ENCODE measurements at places on chromosomes 12 and 14.
A peak's percentile ranks its signal among the peaks of the same experiment; 100 is the strongest.

- no peak for DNase-seq
These were observed 23.8 kb upstream of the LRTM2 start for GRCh38 chr12:1796515-1797010.

- DNase-seq = no peak
These were observed 200.3 kb downstream of the KTN1 start for GRCh38 chr14:55780156-55780946.

DNA sequence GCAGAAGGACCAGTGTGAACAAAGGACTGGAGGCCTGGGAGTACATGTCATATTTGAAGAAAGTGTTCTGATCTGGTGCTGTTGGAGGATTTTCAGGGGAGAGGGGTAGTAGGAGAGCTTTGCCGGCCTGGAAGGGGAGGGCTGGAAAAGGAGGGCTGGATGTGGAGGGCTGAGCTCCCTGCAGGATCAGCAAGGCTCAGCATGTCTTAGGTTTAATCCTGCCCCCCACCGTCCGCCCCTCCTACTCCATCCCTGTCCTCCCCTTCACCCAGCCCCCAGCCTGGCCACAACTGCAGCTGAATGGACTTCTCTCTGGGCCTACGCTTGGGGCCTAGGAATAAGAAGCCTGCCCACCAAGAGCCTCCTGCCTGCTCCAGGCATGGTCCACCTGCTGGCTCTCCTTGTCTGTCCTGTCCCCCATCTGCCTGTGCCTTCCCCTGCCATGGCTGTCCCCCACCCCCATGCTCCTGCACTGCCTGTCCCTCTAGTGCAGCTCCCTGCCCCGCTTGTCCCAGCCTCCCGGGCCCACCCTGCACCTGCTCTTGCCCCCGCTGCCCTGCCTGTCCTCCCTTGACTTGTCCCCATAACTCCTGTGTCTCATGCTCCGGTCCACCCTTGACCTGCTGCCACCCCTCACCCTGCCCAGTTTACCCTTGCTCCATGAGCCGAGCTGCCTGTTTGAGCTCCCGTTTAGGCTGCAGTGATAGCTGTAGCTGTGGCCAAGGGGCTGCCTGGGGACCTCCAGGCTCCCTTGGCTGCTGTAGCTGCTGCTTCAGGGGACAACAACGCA lies 9.8 kb upstream of the RARG start:
- no peak for DNase-seq

- peak; percentile 93 for DNase-seq
These were observed 169.5 kb upstream of the RTL1 start for GRCh38 chr14:101072945-101073597.

- no peak for DNase-seq
These were observed 106.3 kb downstream of the LRIG3 start for GRCh38 chr12:58814036-58814435.

DNA sequence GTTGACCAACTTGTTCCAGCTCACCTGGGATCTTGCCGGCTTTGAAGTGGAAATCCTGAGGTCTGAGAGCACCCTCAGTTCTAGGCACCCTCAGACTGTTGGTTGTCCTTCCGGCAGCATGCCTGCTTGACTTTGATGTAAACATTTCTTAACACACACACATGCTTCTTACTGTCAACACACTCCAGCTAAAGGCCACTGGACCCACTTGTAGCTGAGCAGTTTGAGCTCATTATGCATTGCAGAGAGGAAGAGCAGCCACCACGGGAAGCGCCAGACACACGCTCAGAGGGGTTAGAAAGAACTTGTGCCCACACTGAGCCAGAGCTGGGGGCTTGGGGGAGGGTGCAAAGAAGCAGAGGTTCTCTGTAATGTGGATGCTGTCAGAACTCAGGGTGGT lies 55.8 kb downstream of the TNFAIP2 start:
- no peak for DNase-seq

GRCh38 chr12:86264451-86265328 lies 8.5 kb upstream of the MGAT4C start:
- no peak for DNase-seq

DNA sequence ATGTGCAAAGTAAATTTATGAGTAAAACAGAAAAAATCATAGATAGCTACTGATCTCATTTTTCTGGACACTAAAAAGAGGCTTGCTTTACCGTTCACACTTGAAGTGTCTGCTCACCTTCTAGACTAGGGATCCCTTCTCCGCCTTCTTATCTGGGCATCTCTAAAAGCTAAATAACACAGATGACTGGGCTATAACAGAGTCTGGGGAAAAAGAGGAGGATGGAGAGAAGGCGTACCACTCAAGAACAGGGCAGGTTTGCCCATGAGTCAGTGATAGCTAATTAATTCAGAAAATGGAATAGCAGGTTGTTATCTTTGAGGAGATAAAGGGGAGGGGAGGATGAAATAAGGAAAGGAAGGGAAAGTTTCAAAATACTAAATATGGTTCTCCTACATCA lies 185.3 kb downstream of the MED13L start:
- DNase-seq = no peak

DNA sequence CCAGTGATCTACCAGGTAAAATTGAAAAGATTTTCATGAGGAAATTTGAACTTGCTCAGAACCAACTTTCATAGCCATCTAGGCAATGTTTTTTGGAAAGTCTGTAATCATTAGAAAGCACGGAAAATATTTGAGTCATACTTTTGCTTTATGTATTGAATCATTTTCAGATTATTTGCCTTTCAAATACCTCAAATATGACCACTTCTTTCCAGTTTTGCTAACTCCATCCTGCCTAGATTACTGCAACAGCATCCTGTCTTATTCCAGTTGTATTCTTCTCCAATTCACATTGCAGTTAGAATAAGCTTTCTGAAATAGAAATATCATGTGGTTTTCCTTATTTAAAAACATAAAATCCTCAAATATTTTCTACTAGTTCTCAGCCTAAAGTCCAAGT lies 239.8 kb upstream of the FAR2 start:
- DNase-seq = no peak

- DNase-seq = no peak
These were observed 9.2 kb upstream of the PAPLN start for GRCh38 chr14:73227812-73228781.

DNA sequence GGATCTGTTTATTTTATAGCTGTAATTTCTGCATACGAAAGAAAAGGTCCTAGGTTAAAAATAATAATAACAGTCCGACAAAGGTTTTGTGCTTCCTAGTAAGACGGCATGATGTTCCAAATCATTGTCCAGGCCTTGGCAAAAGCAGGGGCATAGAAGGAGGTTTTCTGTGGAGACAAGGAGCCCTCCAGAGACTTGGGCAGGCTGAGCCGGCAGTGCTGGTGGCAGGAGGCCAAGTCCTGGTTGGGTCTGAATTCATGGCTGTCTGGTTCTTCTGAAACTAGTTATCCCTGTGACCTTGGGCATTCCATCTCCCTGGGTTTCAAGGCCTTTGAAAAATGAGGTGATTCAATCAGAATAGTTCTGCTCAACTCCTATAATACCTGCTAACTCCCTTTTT lies 44.0 kb downstream of the KCNK13 start:
- DNase-seq = no peak

DNA sequence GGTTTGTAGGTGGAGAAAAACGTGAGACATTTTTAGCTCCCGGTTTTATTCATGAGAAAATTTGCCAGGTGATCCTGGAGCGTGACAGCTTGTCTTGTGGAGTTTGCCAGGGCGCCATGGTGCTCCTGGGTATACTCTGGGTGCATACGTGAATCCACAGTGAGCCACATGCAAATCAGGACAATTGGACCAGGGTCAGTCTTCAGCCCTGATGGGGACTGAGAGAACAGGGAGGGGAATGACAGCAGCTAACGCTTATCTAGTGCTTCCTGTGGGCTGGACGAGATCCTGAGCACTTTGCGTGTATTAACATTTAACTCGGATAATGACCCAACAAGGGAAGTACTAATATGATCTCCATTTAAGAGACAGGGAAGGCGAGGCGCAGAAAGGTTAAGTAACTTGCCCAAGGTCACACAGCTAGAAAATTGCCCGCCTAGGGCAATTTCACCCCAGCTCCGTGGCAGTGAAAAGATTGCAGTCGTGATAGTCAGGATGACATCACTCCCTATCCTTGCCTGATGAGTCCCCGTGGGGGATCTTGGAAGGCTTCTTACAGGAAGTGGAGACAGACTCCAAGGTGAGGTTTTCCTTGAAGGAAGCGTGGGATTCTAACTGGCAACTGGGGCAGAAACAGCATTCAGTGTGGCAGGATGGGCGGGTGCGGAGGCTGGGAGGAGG lies 118.4 kb upstream of the NCOR2 start:
- DNase-seq = no peak

- DNase-seq = no peak
These were observed 23.2 kb upstream of the BICD1 start for GRCh38 chr12:32083489-32083888.

GRCh38 chr12:41224066-41224465 lies 35.9 kb downstream of the PDZRN4 start:
- DNase-seq = no peak

GRCh38 chr14:58297412-58297761 lies 968 bp upstream of the ARID4A start:
- no peak for DNase-seq

GRCh38 chr14:54354096-54354495 lies 42.7 kb upstream of the CDKN3 start:
- no peak for DNase-seq

- no peak for DNase-seq
These were observed 238.8 kb downstream of the TTC6 start for GRCh38 chr14:37834275-37834674.

DNA sequence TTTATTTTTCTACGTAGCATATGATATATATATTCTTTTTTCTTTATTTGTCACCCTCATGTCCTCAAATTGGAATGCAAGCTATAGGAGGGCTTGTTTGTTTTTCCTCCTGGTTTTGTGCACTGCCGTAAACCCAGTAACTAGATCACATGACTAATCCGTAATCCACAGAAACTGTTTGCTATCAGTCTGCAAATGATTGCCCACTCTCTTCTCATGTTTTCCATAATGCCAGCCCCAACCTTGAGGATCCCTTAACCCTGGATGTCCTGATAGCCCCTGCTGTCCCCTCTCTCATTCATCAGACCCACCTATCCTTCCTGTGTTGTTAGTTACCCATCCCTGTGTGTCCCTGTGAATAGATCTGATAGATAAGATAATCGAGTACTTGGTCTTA lies 94.0 kb downstream of the TSPAN9 start:
- no peak for DNase-seq

GRCh38 chr12:124739953-124740561 lies 123.6 kb downstream of the SCARB1 start:
- no peak for DNase-seq

- DNase-seq = no peak
These were observed 124.9 kb upstream of the MED13L start for GRCh38 chr12:116402163-116402939.

DNA sequence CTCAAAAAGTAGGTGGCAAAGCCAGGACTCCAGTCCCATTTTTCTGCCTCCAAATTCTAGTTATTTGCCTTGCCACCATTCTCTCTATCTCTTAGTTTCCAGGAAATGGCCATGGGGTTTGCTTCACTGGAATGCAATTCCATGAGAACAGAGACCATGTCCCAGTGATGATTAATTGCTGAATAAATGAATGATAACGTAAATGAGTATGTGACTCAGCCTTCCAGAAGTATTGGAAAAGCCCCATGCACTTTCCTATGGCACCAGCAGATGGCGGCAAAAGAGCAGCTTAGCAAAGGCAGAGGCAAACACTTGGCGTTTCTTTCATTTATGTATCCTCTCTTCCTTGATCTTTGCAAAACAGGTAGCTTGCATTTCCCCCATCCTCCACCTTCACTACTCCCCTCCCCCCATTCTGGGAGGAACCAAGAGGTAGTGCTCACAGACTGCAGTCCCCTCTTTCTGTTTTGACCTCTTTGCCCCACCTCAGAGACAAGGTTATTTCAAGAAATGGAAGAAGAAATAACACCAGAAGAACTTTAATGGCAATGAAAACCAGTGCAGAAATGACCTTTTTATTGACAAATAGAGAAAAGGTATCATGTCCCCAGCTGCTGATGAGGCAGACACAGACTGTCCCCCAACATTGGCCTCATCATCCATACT lies 21.3 kb downstream of the TBX3 start:
- DNase-seq = peak; percentile 56

- peak; percentile 57 for DNase-seq
These were observed 25.3 kb downstream of the PAH start for GRCh38 chr12:102891756-102892155.

- DNase-seq = no peak
These were observed 31.1 kb downstream of the METAP2 start for GRCh38 chr12:95505039-95505438.

- DNase-seq = no peak
These were observed 348.0 kb downstream of the SEC23A start for GRCh38 chr14:38755036-38755435.

GRCh38 chr12:65123435-65124063 lies 2.4 kb upstream of the WIF1 start:
- DNase-seq = peak; percentile 11

GRCh38 chr12:68798882-68799234 lies 9.1 kb upstream of the MDM2 start:
- DNase-seq = no peak

DNA sequence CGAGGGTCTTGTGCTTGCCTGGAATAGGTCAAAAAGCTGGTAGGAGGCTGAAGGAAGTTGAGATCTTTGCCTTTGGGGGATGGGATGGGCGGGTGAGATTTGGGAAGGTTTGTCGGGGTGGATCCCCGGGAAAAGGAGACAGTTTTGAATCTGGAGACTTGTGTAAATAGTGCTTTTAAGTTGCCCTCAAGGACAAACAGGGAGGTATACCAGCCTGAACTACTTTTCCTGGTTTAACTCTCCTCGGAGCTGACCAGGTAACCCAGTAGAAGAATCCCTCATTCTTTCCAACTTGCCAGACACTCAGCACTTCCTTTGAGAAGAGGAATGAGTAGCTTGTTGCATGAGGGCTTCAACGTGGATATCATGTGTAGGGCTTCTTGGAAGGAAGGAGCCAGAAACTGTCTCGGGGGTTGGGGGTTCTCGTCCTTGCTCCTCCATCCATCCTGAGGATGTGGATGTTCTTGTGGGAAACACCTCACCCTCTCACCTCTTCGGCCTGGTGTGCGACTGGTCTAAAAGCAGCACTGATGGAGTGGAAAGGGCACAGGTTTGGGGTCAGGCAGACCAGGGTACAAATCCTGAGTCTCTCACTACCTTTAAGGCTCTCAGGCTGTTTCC lies 1.9 kb downstream of the TEAD4 start:
- DNase-seq = no peak

DNA sequence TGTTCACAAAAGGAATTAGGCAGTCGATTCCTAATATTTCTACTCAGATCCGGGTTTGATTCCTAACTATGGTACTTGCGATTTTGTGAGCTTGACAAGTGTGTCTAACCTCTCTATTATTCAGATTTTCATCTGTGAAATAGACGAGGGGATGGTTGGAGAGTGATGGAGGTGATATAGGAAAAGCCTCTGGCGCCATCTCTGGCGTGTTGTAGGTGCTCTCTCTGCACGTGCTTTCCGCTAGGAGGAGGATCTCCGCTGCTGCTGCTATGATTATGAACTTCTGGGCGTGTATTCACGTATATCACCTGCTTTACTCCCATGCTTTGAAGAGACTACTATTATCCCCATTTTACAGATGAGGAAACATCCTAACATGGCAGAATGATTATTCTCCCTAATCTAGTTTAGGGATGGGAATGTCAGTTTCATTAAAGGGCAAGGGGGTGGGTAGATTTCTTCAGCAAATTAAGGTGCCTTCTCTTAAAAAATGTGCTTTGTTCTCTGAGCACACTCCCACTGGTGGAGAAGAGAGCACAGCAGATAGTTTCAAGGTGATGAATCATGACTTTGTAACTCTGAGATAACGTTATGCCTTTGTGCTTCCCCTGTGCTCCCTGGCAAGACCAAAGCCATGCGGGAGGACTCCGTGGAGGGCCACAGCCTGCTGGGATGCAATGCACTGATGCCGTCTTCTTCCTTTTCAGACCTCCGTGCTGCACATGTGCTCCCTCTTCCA lies 97.1 kb downstream of the PRIMA1 start:
- no peak for DNase-seq

Data from SHP77 (cell line).